Esophagus squamous epithelium (tissue), 5 donors: ENCODE measurements at places on chromosomes 12 and 14.

DNA sequence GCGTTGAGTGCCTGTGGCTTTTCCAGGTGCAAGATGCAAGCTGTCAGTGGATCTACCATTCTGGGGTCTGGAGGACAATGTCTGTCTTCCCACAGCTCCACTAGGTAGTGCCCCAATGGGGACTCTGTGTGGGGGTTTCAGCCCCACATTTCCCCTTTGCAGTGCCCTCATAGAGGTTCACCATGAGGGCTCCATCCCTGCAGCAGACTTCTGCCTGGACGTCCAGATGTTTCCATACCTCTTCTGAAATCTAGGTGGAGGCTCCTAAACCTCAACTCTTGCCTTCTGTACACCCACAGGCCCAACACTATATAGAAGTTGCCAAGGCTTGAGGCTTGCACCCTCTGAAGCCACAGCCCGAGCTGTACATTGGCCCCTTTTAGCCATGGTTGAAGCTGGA is 52.9 kb downstream of the PRKCH start:
- no peak for DNase-seq

DNA sequence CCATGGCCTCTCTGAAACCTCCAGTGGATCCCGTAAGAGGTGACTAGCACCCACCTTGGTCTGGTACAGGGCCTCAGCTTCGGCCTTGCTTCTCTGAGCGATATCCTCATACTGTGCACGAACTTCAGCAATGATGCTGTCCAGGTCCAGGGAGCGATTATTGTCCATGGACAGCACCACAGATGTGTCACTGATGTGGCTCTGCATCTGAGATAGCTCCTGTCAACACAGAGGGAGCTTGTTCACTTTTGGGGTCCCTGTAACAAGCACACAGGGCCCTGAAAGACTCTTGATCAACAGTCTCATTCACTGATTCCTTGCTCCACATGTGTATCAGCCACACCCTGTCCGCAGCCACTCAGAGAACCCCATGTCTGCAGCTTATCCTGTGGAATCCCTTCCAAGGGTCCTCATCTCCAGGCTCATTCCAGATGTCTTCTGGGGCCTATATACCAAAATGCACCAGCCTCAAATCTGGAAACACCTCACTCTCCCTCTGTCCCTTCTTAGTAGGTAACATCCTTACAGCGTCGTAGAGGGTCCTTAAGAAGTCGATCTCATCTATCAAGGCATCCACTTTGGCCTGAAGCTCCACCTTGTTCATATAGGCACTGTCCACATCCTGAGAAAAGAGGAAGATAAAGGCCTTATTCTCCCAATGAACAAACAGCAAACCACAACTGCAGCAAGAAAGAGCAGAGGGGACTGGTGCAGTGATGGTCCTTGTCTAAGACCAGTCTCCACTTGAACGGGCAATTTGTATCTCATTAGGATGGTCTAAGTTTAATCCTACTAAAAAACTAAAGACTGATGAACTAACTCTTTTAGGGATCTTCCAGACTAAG is 3.5 kb downstream of the KRT3 start:
- DNase-seq, result no peak

- DNase-seq, result no peak
Measured at GRCh38 chr12:19088606-19089005, 40.9 kb upstream of the PLEKHA5 start.

DNA sequence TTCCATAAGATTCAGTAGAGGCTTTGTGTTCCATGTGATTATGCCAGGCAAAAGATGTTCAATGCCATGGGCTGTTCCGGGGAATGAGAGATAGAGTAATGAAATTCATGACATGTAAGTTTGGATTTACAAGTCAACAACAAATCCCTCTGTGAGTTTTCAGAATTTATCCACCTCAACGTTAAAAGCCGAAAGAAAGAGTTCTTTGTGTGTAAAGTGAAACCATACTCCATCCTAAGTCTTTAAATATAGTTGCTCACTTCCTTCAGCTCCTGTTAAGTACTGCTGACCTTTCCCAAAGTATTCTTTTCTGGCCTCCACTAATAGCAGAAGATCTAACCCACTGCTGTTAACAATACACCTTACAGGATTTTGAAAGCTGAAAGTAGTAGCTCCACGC is 190.0 kb downstream of the TMX1 start:
- no peak for DNase-seq

DNA sequence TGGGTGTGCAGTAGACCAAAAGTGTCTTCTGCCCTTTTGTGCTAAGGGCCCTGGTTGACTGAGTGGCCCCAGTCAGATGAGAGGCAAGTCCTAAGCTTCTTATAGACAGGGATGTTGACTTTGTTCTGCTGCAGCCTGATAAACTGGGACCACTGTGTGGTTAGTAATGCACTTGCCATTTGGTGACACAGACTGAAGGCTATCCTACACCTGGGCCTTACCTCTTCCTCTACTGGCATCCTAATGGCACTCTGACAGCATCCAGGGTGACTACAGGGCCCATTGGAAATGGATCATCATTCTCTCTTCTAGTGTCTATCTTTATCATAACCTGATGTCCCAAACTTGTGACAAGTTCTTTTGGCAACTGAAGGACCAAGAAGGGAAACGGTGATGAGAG is 3.3 kb downstream of the SDR39U1 start:
- no peak for DNase-seq

DNA sequence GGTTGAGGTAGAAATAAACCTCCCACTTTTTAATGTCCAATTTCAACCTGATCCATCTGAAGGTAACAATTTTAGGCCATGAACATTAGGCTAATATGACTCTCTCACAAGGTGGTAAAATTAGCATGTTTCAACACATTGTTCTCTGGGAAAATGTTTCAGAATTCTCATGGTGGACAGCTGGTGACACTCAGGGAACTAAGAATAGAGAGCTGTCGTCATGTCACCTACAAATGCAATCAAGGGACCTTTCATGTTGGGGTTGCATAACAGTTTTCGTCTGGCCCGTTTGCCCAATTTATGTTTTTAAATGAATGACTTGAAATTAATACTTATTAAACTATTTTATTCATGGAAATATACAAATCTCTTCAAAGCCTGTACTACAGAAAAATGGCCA is 180.7 kb upstream of the PRICKLE1 start:
- DNase-seq, result no peak

DNA sequence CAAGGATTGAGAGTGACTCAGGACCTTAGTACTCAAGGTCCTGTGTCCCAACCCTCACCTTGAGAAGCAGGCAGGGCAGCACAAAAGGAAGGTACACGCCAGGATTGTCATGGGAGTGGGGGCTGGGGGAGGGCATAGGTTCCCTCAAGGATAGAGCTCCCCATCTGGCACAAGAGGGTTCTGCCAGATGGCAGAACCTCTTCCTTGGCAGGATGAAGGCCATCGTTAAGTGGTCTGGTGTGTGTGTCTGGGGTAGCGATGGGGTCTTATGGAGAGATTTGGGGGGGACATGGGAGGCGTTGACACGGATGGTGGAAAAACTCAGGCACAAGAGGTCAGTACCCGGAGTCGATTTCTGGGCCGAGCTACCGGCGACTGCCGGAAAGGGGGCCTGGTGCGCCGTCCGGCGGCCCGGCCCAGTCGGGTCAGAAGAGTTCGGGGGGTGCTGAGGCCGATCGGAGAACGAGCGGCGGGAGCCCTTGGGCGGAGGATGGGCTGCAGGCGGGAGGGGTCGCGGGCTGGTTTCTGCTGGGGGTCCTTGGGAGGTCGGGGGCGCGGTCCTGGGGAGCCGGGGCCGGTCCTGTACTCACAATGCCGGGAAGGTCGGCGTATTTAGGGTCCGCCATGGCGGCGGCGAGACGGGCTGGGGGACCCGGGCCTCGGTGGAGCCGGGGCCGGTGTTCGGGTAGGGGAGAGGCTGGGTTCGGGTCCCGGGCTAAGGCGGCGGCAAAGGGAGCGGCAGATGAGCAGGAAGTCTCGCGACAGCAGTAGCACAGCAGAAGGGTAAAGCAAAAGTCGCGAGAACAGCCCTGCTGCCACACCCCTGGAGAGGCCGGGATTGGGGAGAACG is at the start of gene DCTN2:
TSS of gene DCTN2 (minus strand) at position 755 of the 850 bp plus-strand sequence. CDS start at position 626, 129 bp downstream.
- DNase-seq, result peak; percentile 79

DNA sequence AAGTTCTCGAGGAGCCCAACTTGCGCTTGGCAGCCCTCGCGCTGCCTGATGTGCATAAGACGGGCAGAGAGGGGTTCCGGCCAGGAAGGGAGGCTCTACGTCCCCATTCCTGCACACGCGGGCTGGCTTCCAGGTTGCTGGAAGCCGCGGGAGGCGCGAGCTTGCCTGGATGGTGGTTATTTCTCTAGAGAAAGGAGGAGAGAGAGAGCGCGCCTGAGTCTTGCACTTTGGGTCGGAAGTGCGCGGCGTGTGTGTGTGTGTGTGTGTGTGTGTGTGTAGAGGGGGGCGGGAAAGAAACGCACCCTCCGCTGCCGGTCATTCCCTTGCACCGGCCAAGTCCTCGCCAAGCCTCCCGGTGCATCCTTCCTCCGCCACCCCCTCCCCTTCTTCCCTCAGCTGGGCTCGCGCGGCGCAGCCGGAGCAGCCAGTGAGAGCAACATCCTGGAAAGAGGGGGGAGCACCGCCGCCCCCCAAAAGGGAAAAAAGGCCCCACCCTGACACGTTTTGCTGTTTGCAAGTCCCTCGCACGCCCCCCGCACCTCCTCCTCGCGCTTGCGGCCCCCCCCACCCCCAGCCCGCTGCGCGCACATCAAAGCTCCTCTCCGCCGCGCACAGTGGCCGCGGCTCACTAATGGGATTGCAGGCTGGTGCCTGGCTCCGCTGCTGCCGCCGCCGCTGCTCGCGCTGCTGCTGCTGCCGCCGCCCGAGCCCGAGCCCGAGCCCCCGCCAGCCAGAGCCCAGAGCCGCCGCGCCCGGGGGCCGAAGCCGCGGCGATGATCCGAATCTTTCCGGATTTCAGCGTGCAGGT is 4.4 kb upstream of the NPAS3 start:
- DNase-seq, result no peak

DNA sequence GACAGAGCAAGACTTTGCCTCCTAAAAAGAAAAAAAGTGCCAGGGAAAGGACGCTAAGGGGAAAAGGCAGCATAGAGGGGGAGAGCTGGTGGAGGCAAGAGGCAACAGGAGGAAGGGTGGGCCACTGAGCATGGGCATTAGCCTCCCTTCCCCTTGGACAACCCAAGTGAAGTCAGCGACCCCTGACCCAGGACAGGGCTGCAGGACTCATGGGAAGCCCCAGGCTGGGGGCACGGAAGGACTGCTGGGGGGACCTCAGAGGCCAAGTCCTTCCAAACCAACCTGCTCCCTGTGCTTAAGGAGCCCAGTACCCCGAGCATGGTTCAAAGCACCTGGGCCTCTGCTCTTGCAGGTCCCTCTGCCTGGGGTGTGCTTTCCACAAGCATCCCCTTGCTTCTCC is 27.5 kb downstream of the CMKLR1 start:
- DNase-seq, result no peak
